CD8-positive, alpha-beta memory T cell (primary cell): ENCODE measurements at places on chromosomes 6 and 20.

GRCh38 chr20:51378171-51378928 is 164.2 kb downstream of the NFATC2 start:
- no peaks in the 10 kb centered on the region for H3K27me3 ChIP-seq
- H3K4me1 ChIP-seq: no peaks in the 10 kb centered on the region

DNA sequence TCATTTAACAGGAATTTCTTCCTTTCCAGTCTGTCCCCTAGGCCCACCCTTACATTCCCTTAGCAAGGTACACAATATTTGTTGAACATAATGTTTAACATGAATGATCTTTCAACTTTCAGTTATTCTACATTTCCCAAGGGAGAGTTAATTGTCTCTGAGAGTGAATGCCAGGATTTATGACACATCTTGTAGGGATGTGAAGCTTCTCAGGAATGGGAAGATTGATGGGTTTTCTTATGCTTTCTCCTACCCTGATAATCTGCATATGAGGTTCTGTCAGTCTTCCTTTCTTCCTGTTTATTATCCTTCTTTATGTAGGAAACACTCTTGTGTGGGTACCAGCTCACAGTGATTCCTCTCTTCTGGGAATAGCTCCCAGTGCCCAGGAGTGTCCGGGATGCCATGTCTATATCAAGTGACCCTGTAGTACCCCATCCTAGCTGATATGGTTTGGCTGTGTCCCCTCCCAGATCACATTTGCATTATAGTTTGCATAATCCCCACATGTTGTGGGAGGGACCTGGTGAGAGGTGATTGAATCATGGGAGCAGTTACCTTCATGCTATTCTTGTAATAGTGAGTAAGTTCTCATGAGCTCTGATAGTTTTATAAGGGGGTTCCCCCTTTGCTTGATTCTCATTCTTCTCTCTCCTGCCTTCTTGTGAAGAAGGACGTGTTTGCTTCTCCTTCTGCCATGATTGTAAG is 7.1 kb upstream of the FYN start:
- no peaks in the 10 kb centered on the region for H3K36me3 ChIP-seq
- H3K4me3 ChIP-seq: no peak overlapping the region
- no peak for DNase-seq
- no peaks in the 10 kb centered on the region for H3K27me3 ChIP-seq
- no peaks in the 10 kb centered on the region for H3K4me1 ChIP-seq
- H3K27ac ChIP-seq: no peak overlapping the region

DNA sequence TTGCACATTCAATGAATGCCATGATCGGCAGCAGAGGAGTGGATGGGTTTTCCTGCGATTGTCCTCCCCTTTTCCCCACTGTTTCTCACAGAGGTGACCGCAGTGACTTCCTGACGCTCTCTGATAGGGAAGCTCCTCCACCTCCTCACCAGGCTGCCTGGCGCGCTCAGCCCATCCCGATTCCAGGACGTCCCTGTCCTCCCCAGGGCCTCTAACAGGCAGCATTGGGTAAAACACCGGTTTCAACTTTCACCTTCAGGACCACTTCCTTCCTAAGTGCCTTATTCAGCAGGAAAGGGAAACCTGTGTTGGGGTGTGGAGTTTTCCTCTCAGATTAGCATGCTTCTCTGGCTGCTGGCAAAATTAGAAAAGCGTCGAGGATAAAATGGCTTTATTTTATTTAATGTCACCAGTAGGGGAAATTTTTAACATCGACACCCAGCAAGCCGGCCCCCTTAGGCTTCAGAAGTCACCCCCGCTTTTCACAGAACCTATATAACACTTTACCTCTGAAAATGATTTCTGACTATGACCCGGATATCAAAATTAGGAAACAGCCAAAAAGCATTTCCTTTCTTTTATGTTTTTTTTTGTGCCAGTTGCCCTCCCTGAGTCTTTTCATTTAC is 570.4 kb upstream of the GJE1 start:
- DNase-seq: no peak
- H3K27ac ChIP-seq: no peak overlapping the region
- H3K4me3 ChIP-seq: peak overlapping the region; percentile 49
- no peaks in the 10 kb centered on the region for H3K36me3 ChIP-seq

- no peaks in the 10 kb centered on the region for H3K36me3 ChIP-seq
- no peaks in the 10 kb centered on the region for H3K27me3 ChIP-seq
- H3K4me3 ChIP-seq: no peak overlapping the region
Observed at GRCh38 chr20:47041396-47041899, 146.8 kb downstream of the EYA2 start.

DNA sequence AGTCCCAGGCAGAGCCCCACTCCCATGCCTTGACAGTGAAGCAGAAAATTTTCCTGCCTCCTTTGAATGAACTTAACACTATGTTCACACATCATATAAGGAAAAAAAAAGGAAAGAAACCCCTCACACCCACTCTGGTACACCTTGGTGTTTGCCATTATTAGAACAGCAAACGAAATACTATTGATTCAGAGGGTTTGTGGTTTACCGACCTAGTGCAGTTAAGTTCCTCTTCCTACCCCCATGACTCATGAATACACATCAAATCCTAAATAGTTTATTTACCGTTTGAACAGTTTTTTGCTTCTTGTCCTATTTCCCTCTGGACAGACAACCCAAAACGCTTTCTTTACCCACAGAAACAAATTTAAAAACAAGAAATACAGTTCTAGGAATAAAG is 237.7 kb downstream of the FOXA2 start:
- DNase-seq: no peak
- no peak overlapping the region for H3K27ac ChIP-seq
- H3K4me3 ChIP-seq: no peak overlapping the region
- no peaks in the 10 kb centered on the region for H3K27me3 ChIP-seq
- no peaks in the 10 kb centered on the region for H3K4me1 ChIP-seq

DNA sequence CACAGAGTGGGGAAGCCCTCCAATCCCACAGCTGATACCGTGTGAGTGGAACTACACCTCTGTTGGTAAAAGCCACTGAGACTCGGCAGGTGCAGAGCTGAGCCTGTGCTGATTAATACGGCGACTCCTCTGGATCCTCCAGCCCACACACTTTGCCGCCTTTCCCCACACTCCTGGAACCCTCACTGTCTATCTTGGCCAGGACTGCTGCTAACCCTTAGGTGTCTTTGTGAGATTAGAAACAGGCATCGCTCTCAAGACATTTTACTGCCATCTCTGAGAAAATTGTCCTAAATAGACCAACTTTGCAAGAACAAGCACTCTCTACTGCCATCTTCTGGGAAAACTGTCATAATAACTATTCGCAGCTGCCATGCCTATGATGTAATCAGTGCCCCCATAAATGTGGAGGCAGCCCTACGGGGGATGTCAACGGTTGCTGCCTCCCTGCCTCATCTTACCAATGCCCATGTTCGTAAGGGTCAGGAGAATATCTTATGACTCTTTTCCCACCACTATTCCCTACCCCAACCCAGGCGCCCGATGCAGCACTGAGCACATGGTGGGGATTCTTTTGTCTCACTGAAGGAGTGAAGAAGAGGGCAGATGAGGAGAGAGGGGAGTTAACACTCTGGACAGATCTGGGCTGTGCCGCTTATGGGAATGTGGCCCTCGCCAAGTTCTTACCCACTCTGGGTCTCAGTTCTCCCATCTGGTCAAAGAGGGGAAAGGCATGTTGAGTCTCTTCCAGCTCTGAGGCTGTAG is 26.1 kb upstream of the KCNB1 start:
- H3K36me3 ChIP-seq: no peaks in the 10 kb centered on the region
- no peak overlapping the region for H3K4me3 ChIP-seq
- peaks cover 10% of the 10 kb centered on the region for H3K27me3 ChIP-seq
- no peak overlapping the region for H3K27ac ChIP-seq
- no peak for DNase-seq

- no peaks in the 10 kb centered on the region for H3K36me3 ChIP-seq
- no peak for DNase-seq
- no peak within 1 kb of the TSS for H3K27ac ChIP-seq
- no peak within 1 kb of the TSS for H3K4me3 ChIP-seq
Observed at GRCh38 chr20:25081730-25082497, at the start of gene VSX1. TSS of gene VSX1 (minus strand) at chr20:25082141. CDS start at chr20:25082096, 45 bp downstream.

DNA sequence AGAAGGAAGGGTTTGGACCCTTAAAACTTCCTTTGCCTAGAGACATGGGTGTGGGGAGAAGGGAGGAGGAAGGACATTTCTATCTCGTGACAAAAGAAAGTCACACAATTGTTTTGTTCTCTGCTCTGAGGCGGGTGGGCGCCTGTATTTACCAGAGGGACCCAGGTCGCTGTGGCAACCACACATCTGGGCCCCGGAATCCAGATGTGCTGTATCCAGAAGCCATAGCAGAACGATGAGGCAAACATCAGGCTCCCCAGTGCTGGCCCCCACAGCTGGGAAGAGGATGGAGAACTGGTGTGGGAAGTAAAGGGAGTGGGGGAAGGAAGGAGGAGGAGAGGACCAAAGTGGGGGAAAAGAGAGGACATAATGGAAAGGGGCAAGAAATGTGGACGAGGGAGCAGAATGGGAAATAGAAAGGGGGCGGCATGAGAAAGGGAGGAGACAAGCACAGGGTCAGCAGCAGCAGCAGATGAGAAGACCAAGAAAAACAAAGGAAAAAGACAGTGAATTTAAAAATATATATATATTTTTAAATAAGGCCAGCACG is 3.4 kb upstream of the TNXB start:
- no peak overlapping the region for H3K4me3 ChIP-seq
- DNase-seq: no peak
- no peak overlapping the region for H3K27ac ChIP-seq

GRCh38 chr6:100475554-100476320 is 11.0 kb upstream of the SIM1 start:
- DNase-seq: no peak
- H3K4me3 ChIP-seq: no peak overlapping the region
- peaks cover 10% of the 10 kb centered on the region for H3K27me3 ChIP-seq
- H3K36me3 ChIP-seq: no peaks in the 10 kb centered on the region
- no peaks in the 10 kb centered on the region for H3K4me1 ChIP-seq

GRCh38 chr6:130514712-130515111 is 148.9 kb downstream of the TMEM200A start:
- no peak for DNase-seq
- H3K27me3 ChIP-seq: no peaks in the 10 kb centered on the region
- peaks cover 47% of the 10 kb centered on the region for H3K4me1 ChIP-seq
- no peaks in the 10 kb centered on the region for H3K36me3 ChIP-seq
- no peak overlapping the region for H3K4me3 ChIP-seq
- H3K27ac ChIP-seq: no peak overlapping the region

GRCh38 chr6:165984729-165985275 is 182.8 kb downstream of the TBXT start:
- H3K4me3 ChIP-seq: no peak overlapping the region
- no peak for DNase-seq
- no peaks in the 10 kb centered on the region for H3K27me3 ChIP-seq
- H3K4me1 ChIP-seq: no peaks in the 10 kb centered on the region
- no peaks in the 10 kb centered on the region for H3K36me3 ChIP-seq
- H3K27ac ChIP-seq: no peak overlapping the region

- no peak overlapping the region for H3K4me3 ChIP-seq
- DNase-seq: no peak
- no peaks in the 10 kb centered on the region for H3K4me1 ChIP-seq
- H3K27ac ChIP-seq: no peak overlapping the region
Observed at GRCh38 chr6:161660666-161661571, 387.1 kb upstream of the AGPAT4 start.

- no peak overlapping the region for H3K27ac ChIP-seq
- H3K4me1 ChIP-seq: no peaks in the 10 kb centered on the region
- H3K27me3 ChIP-seq: no peaks in the 10 kb centered on the region
- DNase-seq: no peak
- no peak overlapping the region for H3K4me3 ChIP-seq
Observed at GRCh38 chr6:36020154-36020553, 4.3 kb downstream of the SLC26A8 start.

DNA sequence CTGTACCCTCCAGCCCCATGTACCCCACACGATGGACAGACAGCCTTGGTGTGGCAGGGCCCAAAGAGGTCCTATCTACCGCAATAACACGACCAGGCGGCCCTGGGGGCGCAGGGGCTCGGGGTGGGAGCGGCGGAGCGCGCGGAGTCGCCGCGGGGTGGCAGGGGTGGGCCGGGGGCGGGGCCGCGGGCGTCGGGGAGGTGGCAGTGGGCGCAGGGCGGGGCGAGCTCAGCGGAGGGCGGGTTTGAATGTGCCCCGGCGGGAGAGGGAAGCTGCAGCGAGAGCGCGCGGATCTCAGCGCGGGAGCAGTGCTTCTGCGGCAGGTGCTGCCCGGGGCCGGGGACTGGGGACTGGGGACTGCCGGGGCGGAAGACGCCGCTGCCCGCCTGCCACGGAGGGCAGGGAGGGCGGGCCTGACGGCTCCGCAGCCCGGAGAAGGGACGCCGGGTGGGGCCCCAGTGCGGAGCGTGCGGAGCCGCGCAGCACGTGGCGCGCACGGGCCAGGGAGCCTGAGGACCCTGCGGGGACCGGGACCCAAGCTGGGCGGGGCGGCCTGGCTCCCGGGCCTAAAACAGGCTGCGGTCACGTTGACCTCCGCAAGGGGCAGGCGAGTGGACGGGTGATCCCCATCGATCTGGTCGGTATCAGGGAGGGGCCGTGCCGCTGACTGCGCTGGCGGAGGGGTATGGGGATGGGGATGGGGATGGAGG is at the start of gene SLC29A1:
Gene SLC29A1, plus strand, starts transcription at position 277 of the 710 bp plus-strand sequence. CDS start 3,719 bp downstream, outside the sequence.
- no peaks in the 10 kb centered on the region for H3K36me3 ChIP-seq
- H3K4me3 ChIP-seq: peak within 1 kb of the TSS; percentile 62
- peaks cover 5% of the 10 kb centered on the region for H3K27me3 ChIP-seq
- H3K27ac ChIP-seq: peak within 1 kb of the TSS; percentile 45

DNA sequence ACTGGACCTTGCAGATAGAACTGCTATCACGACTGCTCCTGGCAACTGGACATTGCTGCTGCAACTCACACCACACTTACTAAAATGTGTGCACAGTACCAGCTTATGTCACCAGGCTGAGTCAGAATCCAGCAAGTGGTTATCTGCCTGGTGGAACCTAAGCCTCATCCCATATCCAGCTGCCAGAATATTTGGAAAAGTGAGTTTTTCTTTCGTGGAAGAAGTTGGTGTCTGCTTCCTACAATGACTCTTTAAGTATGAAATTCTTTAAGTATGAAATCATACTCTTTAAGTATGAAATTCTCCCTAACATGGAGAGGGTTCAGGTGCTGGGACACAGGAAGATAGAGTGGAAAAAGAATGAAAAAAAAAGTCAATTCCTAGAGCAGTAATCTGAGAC is 16.4 kb upstream of the POLR1H start:
- no peaks in the 10 kb centered on the region for H3K4me1 ChIP-seq
- no peaks in the 10 kb centered on the region for H3K27me3 ChIP-seq
- no peaks in the 10 kb centered on the region for H3K36me3 ChIP-seq
- no peak overlapping the region for H3K4me3 ChIP-seq
- no peak for DNase-seq
- no peak overlapping the region for H3K27ac ChIP-seq

DNA sequence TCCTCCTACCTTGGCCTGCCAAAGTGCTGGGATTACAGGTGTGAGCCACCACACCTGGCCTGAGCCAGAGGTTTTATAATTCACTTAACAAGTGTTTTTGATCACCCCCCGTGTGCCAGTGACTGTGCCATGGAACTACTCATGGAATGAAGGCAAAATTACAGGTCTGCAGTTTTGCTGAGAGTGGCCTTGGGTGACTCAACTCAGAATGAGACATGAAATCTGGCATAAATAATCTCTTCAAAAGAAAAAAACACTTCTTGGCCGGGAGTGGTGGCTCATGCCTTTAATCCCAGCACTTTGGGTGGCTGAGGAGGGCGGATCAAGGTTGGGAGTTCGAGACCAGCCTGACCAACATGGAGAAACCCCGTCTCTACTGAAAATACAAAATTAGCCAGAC is 166.9 kb upstream of the SALL4 start:
- no peak overlapping the region for H3K27ac ChIP-seq
- DNase-seq: no peak
- H3K4me3 ChIP-seq: no peak overlapping the region
- no peaks in the 10 kb centered on the region for H3K36me3 ChIP-seq
